Activated CD4-positive, alpha-beta memory T cell treated with anti-CD3 and anti-CD28 coated beads for 36 hours (primary cell): ENCODE measurements at places on chromosomes 13 and 19. TPM values are rescaled to one million over a fixed set of nuclear protein-coding genes. Genes with fewer than 3 reads are reported as not detected.
A peak's percentile ranks its signal among the peaks of the same experiment; 100 is the strongest.

Gene CYP2F1
- total RNA-seq: not detected

Gene RINL
- 100.0 TPM for total RNA-seq

Gene ELSPBP1
- not detected for total RNA-seq

Gene TEAD2
- not detected for total RNA-seq

Gene FBXO46
- total RNA-seq: 26.1 TPM

GRCh38 chr19:48970923-48971395 lies 5.8 kb downstream of the FTL start:
- H3K36me3 ChIP-seq: peaks cover 29% of the 10 kb centered on the region
- no peaks in the 10 kb centered on the region for H3K27me3 ChIP-seq
- peaks cover 21% of the 10 kb centered on the region for H3K4me1 ChIP-seq
- no peak overlapping the region for H3K4me3 ChIP-seq
- DNase-seq: peak; percentile 87
- no peak overlapping the region for H3K27ac ChIP-seq

GRCh38 chr19:35512831-35513627 lies 420 bp downstream of the DMKN start:
- H3K4me1 ChIP-seq: peaks cover 13% of the 10 kb centered on the region
- H3K36me3 ChIP-seq: no peaks in the 10 kb centered on the region
- peaks cover 26% of the 10 kb centered on the region for H3K27me3 ChIP-seq
- H3K4me3 ChIP-seq: no peak overlapping the region
- H3K27ac ChIP-seq: no peak overlapping the region

- no peak overlapping the region for H3K4me3 ChIP-seq
- peaks cover 2% of the 10 kb centered on the region for H3K27me3 ChIP-seq
- no peak overlapping the region for H3K27ac ChIP-seq
- H3K4me1 ChIP-seq: no peaks in the 10 kb centered on the region
- no peaks in the 10 kb centered on the region for H3K36me3 ChIP-seq
These were observed 76.6 kb upstream of the SIAH3 start for GRCh38 chr13:45928176-45928575.

GRCh38 chr19:28710278-28710677 lies 502.7 kb downstream of the UQCRFS1 start:
- H3K4me1 ChIP-seq: no peaks in the 10 kb centered on the region
- H3K27me3 ChIP-seq: peaks cover 6% of the 10 kb centered on the region
- DNase-seq: no peak
- H3K36me3 ChIP-seq: no peaks in the 10 kb centered on the region

DNA sequence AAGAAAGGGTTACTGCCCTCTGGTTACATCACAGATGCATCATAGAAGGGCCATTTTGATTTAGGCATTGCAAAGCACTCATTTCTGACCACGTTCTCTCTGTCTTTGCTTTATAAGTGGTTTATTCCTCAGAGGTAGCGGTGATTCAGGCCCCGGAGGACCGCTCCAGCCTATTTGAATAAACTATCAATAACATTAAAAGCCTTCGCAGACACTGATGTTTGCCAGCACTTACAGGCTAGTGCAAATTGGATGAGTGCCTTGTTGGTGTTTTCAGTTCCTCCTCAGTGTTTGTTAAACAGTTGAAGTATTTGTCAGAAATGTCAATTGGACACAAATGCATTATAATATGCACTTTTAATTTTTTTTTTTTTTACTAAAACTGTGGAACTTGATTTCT lies 120.2 kb downstream of the RXFP2 start:
- H3K4me3 ChIP-seq: no peak overlapping the region
- peaks cover 2% of the 10 kb centered on the region for H3K36me3 ChIP-seq
- no peak for DNase-seq
- no peaks in the 10 kb centered on the region for H3K4me1 ChIP-seq
- no peak overlapping the region for H3K27ac ChIP-seq

DNA sequence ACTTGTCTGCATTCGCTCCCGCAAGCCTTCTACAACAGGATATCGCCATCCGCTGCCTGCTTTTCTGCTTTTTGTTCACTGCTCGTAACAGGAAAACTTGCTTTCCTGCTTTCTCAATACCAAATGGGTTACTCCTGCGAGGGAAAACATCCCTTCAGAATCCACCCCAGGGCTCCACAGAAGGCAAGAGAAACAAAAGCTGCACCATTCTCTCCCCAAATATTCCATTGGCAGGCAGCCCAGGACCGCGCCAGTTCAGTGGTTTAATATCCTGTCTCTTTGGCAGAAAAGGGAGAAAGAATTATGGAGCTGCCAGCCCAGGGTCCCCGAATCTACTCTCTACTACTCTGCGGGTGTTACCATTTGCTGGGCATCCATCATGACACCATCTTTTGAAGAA lies 84.7 kb upstream of the DOCK9 start:
- H3K4me3 ChIP-seq: no peak overlapping the region
- H3K36me3 ChIP-seq: peaks cover 3% of the 10 kb centered on the region
- DNase-seq: no peak
- no peaks in the 10 kb centered on the region for H3K27me3 ChIP-seq
- peaks cover 59% of the 10 kb centered on the region for H3K4me1 ChIP-seq
